ENCODE measurements at places on chromosomes 4 and X.

- DNase-seq, result no peak
These were observed 35.9 kb upstream of the ELF2 start for GRCh38 chr4:139212900-139213299.

DNA sequence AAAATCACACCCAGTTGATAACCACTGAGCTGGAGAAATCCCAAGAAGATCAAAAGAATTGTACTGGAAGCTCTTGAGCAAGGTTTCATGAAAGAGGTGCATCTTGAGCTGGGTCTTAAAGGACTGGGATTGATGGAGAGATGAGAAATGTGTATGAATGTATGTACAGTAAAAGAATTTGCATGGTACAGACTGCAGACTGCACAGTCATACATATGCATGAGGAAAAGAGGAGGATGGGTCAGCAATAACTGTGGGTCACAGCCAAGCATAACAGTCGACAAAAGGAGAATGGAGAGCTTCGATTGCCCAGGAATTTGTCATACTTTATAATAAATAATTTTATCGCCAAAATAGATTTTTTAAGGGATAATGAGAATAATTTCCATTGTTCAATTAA is 4.8 kb upstream of the RELL1 start:
- DNase-seq, result no peak

DNA sequence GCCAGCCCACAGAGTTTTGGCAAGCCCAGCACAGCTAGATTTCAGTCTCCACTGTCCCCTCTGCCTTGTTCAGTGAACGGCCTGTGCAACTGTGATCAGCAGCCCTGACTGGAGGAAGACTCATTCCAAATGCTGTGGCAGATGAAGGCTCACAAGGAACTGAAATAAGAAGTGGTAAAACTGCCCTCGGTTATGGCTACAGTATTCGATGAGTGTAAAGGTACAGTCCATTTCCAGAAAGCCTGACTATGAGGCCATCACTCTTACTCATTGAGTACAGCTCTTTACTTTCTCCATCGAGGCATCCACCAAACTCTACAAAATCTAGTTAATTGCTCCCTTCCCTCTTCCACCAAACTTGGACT is 69.1 kb downstream of the RHOH start:
- no peak for DNase-seq

GRCh38 chrX:68723491-68724155 is 76.2 kb downstream of the STARD8 start:
- DNase-seq, result no peak

DNA sequence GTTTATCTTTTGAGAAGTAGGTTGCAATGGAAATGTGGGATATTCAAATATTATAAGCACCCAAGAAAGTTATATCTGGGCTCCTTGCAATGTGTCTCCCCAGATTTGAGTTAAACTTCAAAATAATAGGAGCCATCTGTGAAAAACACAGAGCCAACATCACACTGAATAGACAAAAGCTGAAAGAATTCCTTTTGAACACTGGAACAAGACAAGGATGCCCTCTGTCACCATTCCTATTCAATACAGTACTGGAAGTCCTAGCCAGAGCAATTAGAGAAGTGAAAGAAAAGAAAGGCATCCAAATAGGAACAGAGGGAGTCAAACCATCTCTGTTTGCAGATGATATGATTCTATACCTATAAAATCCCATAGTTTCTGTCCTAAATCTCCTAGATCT is 114.3 kb upstream of the IL1RAPL1 start:
- no peak for DNase-seq

DNA sequence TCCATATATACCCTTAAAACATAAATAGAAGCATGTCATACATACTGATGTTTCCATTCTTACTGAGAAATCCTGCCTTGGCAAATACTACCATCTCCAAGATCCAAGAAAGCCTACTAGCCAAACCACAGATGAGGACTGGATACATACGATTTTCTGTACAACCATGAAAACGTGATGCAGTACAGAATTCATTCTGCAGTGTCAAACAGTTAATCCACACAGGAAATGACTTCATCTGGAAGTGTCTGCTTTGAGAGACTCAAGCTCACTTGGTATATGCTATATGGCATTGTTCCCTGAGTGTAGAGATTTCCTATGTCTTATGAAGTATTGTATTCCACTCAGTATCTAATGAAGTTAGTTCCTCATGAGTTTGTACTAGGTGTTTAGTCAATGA is 94.3 kb downstream of the CT47B1 start:
- no peak for DNase-seq

GRCh38 chrX:70455366-70456202 is 10.9 kb downstream of the DLG3 start:
- DNase-seq, result peak; percentile 24

GRCh38 chrX:112066813-112067212 is 15.8 kb downstream of the TRPC5 start:
- no peak for DNase-seq

GRCh38 chrX:10502961-10503360 is 117.4 kb downstream of the MID1 start:
- DNase-seq, result no peak

DNA sequence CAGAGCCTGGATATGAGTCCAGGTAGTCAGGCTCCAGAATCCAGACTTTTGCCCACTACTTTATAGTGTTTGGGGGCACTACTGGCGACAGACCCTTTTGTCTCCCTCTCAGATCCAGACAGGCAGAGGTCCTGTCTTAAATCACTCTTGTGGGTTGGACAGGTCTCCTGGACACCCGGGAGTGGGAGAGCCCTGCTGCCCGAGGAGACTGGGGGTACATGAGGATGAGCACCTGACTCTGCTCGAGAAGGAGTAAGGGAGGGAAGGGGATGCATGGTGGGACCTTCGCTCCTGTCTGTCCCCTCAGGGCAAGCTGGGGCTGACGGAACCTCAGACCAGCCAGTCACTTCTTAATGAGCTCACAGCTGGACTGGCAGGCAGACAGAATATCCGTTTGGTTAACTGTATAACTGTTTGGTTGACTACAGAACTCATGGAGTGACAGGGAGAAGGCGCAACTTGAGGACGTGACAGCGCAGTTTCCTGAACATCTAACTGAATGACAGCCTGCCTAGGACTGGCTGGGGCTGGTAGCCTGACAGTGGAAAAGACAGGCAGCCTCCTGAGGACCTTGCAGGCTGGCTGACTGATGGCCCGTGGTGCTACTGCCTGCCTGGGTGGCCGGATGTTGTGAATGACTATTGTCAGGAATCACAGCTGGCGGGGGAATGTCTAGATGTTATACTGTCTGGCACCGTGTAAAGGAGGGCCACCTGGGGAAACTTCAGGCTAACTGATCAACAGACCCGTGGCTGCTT is 1.6 kb upstream of the SUV39H1 start:
- DNase-seq, result no peak

DNA sequence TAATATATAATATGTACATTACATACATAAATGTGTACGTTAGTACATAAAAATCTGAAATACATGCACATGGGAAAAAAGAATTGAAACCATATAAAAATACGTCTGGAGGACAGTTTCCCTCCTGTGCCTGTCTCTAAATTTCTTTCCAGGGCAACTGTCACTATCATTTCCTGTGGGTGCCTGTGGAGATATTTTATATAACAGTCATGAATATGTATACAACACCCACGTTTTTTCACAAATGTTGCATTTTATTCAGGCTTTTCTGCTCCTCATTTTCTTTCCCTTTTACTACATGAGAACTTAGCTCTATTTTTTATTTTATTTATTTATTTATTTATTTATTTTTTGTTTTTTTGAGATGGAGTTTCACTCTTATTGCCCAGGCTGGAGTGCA is 24.2 kb upstream of the GRPEL1 start:
- no peak for DNase-seq

DNA sequence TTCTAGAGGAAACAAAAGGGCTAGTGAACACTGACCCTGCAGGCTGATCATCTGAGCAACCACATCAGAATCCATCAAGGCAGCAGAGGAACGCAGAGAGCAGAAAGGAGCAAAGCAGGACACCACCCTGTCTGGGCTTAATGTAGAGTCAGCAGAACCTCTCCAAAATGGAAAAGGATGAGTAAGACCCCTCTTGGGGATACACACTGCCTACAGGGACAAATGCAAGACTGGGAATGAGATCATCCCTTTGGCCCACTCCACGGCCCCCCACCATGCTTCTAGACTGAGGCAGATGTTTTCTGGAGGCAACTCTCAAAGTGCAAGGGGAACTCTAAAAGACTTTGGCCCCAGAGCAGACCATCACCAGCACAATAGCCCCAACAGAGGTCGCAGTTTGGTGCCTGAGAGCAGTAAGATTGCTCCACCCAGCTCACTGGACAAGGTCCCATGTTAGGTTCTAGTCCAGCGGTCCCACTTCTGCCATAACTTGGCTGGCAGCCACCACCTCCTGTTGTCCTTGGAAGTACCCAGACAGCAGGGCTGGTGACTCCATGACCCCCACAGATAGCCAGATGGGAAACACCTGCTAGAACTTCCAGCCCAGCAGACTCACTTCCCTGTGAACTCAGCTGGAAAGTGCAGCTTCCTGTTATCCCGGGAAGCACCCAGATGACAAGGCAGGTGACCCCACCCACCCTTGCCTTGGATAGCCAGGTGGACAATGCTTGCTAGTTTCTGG is 372.7 kb downstream of the INPP4B start:
- no peak for DNase-seq

- DNase-seq, result no peak
These were observed 37.1 kb downstream of the LGI2 start for GRCh38 chr4:24993551-24994080.

- DNase-seq, result peak; percentile 87
These were observed 10.1 kb upstream of the SASH3 start for GRCh38 chrX:129769467-129770154.

- DNase-seq, result no peak
These were observed 2.0 kb upstream of the PROM1 start for GRCh38 chr4:16085822-16086221.

GRCh38 chr4:141977433-141977832 is 341.1 kb downstream of the IL15 start:
- peak; percentile 4 for DNase-seq

- DNase-seq, result no peak
These were observed 58.6 kb upstream of the ALB start for GRCh38 chr4:73345399-73345975.

DNA sequence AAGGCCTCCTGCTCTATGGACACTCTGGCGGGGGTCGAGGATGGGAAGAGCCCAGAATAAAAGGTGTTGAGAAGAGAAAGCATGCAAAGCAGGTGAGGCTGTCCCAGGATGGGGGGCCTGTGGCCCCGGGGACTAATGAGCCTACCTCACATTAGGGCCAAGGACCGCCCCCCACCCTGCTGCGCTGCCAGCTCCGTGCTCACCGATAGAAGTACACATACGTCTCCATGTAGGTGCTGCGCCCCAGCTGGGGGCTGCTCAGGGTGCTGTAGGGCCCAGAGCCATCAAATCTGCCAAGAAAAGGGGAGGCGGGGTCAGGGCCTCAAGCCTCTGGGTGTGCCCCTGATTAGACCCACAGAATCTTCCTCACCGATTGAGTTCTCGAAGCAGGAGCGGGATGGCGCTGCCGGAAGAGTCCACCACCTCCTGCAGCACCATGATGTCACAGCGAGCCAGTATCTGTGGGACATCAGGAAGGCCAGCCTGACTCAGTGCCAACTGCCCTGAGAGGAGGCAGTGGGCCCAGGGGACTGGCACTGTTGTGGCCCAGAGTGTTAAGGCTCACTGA is 4.3 kb downstream of the DNASE1L1 start:
- DNase-seq, result no peak

- no peak for DNase-seq
These were observed 435.4 kb upstream of the TENM3 start for GRCh38 chr4:181807771-181808170.

- no peak for DNase-seq
These were observed 70.7 kb upstream of the DCLK2 start for GRCh38 chr4:150007512-150007911.

DNA sequence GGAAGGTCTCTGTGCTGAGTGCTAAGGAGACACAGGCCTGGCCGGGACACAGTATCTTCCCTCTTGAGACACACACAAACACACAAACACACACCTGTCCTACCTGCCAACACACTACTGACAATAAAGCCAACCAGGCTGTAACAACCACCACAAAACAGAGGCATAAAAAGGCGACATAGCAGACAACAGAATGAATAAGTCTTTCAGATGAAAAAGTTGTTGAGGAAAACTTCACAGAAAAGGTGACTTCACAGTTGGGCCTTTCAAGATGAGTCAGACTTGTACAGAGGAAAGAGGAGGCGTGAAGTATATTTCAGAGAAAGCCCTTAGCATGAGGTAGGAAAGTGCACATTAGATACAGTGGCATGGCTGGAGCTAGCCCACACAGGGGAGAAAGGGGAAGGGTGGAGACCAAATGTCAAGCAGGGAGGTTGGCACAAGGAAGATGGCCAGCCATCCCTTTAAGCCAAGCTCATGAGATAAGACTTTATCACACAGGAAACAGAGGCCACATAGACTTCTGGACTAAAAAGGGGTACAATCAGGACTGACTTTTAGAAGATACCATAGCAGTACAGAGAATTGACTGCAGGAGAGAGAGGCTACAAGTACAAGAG is 54.0 kb downstream of the SLC9A7 start:
- DNase-seq, result peak; percentile 83

- no peak for DNase-seq
These were observed 95.1 kb upstream of the GALNTL6 start for GRCh38 chr4:171718069-171718468.

DNA sequence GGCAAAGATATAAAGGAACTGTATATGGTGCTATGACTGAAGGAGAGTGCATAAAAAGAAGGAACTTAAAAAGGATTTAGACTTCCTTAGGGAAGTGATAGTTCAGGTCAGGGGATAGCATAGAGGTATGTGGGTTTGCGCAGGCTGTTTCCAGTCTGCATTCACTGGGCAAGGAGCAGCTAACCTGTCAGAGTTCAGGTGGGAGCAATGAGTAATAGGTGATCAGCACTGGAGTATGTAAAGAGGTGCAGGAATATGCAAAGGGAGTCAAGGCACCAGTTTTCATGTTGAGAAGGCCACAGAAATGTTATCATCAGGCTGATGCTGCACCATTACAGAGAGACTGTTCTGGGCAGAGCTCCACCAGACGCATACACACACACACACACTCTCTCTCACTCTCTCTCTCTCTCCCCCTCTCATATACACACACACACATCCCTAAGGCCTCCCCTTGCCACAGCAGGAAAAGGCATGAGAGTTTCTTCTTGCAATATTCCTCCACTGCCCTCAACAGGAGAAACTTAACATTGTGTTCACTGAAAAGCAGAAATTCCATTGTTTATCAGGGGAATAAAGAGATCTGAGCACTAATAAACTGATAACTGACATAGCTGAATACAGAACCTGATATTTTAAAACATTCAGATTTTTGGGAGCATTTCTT is 256.4 kb upstream of the GRID2 start:
- DNase-seq, result no peak

DNA sequence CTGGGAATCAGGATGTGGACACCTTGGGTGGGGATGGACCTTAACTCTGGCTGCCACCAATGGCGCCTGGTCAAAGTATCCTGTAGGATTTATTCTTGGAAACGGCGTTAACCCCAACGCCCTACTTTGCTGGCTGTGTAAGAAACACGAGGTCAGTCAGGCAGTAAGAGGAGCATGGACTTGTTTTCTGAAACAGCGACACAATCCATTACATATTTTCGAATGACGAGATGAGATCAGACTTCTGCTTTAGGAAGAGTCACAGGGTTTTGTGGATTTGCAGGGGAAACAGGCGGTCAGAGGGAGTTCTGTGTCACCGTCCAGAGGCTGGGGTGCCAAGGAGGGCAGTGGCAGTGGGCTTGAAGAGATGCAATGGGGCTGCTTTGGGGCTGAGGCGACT is 92.2 kb downstream of the TBL1X start:
- DNase-seq, result no peak
